ENCODE measurements at places on chromosomes 3 and 15. TPM values are rescaled to one million over a fixed set of nuclear protein-coding genes. Genes with fewer than 3 reads are reported as not detected.

Gene CCRL2
- 1.9 TPM for polyA plus RNA-seq

Gene NOX5
- 0.37 TPM for polyA plus RNA-seq

Gene BTLA
- polyA plus RNA-seq, result not detected

DNA sequence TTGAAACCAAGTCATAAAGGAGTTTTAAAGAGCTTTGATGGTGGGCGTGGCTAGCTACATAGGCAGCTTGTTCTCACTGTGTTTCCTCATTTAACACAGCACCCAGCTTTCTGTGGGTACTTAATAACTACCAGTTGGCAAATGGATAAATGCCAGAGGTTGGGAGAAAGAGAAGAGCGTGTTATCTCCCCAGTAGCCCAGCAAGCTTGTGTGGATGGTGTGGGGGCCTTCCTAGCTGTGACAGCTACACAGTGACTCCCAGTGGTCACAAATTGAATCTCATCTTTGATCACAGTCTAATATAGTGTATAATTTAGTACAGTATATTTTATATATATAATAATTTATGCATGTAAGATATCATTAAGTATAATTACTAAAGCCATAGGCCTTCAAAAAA lies 984.1 kb downstream of the EPHA3 start:
- no peak for DNase-seq

GRCh38 chr3:125116311-125117080 lies 60.7 kb upstream of the HEG1 start:
- no peak for DNase-seq

DNA sequence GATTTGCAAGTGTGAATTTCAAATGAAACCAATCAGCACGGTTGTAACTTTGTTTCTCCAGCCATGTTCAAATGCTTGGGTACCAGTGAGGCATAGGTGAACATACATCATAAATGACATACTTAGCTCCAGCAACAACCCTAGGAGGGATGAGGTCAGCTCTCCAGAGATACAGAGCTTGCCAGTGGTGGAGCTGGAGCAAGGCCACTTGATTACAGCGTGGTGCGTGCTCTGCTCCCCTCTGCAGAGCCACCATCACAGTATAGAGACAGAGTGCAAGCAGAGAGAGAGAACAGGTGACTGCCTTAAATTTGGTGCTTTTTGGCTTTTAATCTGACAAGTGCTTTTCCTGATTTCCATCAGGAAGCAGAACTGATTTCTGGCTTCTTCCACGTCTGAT lies 275.1 kb downstream of the PDZRN3 start:
- DNase-seq, result peak; percentile 20

DNA sequence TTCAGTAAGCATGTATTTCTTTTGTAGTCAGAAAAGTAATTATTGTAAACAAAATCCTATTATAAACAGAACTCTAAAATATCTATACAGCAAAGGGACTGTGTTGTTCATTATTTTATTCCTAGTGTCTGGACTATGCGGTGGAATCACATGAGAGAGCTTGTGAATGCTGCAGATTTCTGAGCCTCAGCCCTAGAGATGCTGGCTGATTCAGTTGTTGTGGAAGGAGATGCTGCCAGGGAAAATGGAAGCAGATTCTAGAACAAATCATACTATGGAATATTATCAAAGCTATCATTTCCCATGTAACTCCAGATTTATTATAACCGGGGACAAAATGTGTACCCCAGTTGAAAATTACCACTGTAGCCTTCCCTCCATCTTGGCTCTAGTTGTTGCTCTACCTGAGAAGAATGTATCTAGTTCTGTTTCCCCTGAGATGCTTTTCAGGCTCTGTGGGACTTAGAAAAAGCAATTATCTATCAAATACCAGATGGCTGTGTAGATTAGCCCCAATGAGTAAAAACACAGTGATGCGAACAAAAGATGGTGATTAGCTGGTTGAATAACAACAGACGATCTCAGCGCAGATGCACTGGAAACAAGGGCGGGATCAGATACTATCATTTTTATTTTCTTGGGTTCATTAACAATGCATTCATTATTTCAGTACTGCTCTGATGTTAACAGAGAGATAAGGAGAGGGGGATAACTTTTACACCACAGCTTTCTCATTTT lies 131.3 kb downstream of the TMEM108 start:
- DNase-seq, result no peak

GRCh38 chr3:49653621-49654020 lies 20.5 kb upstream of the APEH start:
- no peak for DNase-seq

GRCh38 chr3:167668651-167669050 lies 14.9 kb upstream of the WDR49 start:
- no peak for DNase-seq

GRCh38 chr3:186722457-186722856 lies 5.3 kb downstream of the KNG1 start:
- no peak for DNase-seq

DNA sequence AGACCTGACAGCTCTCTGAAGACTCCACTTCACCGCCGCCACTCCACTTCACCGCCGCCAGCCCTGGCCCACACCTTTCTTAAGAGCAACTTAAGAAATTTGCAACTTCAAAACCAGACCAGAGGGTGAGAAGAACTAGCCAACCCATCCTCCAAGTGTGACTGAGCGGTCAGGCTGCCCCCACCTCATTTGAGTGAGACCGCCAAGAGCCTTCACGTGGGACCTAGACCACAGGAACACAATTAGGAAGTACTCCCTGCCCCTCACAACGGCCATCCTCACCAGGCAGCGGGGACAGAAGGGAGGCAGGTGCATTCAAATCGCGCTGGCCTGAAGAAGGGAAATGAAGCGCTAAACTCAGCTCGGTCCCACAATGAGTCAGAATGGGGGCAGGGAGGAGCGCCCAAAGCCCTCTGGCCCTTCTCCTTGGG lies 156.8 kb upstream of the BCL6 start:
- no peak for DNase-seq

DNA sequence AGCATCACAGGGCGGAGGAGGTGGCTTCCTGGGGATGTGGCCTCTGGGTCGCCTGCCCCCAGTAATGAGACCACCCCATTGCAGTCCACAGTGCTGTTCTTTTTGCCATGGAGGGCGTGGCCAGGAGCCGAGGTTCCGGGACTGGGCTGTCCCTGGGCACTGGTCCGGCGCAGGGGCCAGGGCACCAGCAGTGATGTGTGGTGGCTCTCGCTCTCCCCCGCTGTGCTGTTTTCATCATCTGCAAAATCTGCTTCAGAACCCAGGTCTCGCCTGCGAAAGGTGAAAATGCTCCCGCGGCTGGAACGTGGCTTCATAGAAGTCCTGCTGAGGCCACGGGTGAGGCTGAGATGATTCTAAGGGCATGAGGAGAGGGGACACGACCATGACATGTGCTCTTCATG lies 45.8 kb downstream of the SCN5A start:
- DNase-seq, result no peak
